Naive thymus-derived CD8-positive, alpha-beta T cell (primary cell): ENCODE measurements at places on chromosomes 6 and 20.

- no peak for DNase-seq
These were observed 529.5 kb downstream of the PRKN start for GRCh38 chr6:162198076-162198475.

- no peak for DNase-seq
These were observed 34.0 kb downstream of the ELOVL4 start for GRCh38 chr6:79913369-79913768.

- DNase-seq, result no peak
These were observed 28.9 kb upstream of the SMIM29 start for GRCh38 chr6:34277763-34278112.

GRCh38 chr6:6811128-6812009, 222.8 kb downstream of the LY86 start:
- DNase-seq, result no peak

- DNase-seq, result no peak
These were observed 858 bp downstream of the RWDD1 start for GRCh38 chr6:116572162-116572561.

GRCh38 chr6:167210375-167211294, 52.9 kb upstream of the GPR31 start:
- no peak for DNase-seq

- DNase-seq, result no peak
These were observed 33.5 kb upstream of the MCM3 start for GRCh38 chr6:52317841-52318581.

DNA sequence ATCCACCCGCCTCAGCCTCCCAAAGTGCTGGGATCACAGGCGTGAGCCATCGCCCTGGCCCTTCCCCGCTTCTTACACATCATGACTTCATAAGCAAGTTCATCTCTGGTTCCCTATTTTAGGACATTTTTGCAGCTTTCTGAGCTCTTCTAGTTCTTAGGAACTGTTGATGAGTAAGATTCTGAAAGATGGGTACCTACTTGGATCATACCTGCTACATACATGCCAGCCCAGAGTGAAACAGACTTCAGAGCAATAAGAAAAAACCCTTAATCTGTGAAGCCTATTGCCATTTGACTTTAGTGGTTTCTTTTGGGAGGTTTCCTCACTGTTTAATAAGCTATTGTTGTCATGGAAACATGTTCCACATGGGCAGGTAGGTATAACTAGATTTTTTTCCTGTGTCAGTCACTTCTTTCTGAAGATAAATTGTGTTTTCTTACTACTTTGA, 27.9 kb upstream of the TMEM217 start:
- no peak for DNase-seq

DNA sequence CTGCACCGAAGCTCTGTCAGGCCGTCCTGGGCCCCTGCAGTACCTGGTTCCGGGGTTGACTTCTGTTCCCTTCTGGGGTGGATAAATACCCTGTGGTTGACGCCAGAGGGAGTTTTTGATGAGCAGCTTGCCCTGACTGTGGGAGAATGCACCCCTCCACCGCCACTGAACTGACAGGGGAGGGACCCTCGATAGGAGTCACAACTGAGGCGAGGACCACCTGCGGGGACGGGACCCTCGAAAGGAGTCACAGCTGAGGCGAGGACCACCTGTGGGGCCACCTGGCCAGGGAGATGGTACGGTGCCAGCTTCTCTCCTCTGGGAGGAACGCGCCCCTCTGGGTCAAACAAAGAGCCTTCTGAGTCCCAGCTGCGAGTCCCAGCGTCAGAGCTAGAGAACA, 100.1 kb upstream of the FRMD1 start:
- no peak for DNase-seq

DNA sequence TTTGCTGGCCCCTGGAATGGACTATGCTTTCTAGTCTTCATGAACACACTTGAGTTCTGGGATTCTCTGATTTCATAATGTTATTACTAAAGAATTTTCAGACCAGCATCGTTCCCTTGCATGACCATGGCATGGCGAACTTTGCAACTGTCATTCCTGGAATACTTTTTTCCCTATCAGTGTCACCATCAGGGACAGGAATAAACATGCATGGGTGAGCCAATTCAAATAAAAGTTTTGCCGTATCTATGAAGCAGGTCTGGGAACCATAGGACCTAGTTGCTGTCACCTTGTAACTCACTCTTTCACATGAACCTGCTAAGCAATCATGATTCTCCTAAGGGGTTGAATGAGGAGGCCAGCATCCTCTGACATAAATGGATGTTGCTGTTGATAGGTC, 68.2 kb upstream of the AGPAT4 start:
- DNase-seq, result no peak

GRCh38 chr6:167690931-167691330, 135.8 kb upstream of the AFDN start:
- DNase-seq, result no peak

- no peak for DNase-seq
These were observed 7.3 kb downstream of the TRDN start for GRCh38 chr6:123629258-123629941.

DNA sequence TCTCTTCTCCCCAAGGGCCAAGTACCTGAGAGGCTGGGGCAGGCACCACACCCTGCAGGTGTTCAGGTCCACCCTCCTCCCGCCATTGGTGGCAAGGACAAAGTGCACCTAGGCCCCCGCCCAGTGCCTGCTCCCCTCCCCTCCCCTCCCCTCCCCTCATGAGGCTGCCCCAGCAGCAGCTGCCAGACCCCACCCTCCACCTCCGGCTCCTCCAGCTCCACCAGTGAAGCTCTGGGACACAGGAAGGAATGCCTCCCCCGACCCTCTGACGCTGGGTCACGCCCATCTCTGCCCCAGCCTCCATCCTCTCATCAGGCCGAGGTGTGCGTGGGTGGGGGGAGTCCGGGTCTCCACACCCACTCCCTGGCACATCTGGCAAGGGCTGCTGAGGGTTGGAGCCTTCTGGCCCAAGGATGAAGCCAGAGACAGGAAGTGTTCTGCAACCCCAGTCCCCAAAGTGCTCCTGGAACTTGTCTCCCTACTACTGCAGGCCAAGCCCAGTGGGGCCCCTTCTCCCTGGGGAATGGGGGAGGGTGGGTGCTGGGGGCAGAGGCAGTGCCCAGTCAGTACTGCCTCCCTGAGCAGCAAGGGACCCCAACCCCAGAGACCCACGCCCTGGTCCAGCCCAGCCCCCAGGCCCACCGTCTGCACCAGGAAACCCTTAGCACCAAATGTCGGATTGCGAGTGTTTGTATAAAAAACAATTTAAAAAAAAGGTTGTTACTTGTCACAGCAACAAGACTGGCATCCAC, 1.6 kb upstream of the UCKL1 start:
- DNase-seq, result no peak

- no peak for DNase-seq
These were observed 12.4 kb upstream of the CCN5 start for GRCh38 chr20:44702776-44703175.

- DNase-seq, result no peak
These were observed 195.3 kb downstream of the GJA1 start for GRCh38 chr6:121630716-121631115.

- no peak for DNase-seq
These were observed 117.0 kb upstream of the OGFRL1 start for GRCh38 chr6:71171497-71172070.

- DNase-seq, result no peak
These were observed 93.7 kb upstream of the SCGN start for GRCh38 chr6:25558155-25558817.

DNA sequence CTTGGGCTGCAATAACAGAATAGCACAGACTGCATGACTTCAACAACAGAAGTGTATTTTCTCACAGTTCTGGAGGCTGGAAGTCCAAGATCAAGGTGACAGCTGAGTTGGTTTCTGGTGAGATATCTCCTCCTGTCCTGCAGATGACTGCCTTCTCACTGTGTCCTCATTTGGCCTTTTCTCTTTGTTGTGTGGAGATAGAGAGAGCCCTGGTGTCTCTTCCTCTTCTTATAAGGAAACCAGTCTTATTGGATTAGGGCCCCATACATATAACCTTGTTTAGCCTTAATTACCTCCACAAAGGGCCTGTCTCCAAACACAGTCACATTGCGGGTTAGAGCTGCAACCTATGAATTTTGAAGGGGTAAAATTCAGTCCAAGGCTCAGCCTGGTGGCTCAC, 57.0 kb upstream of the BMP6 start:
- DNase-seq, result no peak

DNA sequence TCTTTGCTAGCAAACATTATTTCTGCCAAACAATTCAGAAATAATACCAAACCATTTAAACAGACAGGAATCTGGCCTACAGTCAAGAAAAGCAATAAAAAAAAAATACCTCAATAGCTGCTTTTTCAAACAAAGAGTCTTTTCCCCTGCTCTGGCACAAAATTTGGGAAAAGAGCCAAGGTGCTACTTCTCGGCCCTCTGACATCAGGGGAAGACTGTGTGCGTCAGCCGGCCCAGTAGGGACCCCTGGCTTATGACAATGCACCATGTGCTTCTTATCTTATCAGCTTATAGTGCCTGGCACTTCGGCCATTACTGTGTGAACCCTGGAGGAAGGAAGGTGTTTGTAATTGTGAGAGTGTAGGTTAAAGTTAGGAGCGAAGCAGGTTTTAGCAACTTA, 89.4 kb downstream of the PDE10A start:
- DNase-seq, result no peak

DNA sequence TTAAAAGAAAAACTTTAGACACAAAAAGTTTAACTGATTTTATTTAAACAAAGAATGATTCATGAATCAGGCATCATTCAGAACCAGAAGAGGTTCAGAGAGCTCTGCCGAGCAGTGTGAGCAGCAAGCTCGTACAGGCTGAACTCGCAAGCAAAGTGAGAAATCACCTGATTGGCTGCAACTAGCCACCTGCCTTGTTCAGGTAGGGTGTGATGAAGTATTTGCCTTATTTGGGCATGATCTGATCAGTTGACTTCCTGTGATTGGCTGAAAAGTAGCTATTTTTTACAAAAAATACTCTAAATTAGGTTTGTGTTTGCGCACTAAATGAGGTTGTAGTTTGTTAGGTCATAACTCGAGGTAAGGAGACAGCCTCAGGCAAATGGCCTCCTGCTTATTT, 80.7 kb downstream of the HIVEP1 start:
- DNase-seq, result no peak

DNA sequence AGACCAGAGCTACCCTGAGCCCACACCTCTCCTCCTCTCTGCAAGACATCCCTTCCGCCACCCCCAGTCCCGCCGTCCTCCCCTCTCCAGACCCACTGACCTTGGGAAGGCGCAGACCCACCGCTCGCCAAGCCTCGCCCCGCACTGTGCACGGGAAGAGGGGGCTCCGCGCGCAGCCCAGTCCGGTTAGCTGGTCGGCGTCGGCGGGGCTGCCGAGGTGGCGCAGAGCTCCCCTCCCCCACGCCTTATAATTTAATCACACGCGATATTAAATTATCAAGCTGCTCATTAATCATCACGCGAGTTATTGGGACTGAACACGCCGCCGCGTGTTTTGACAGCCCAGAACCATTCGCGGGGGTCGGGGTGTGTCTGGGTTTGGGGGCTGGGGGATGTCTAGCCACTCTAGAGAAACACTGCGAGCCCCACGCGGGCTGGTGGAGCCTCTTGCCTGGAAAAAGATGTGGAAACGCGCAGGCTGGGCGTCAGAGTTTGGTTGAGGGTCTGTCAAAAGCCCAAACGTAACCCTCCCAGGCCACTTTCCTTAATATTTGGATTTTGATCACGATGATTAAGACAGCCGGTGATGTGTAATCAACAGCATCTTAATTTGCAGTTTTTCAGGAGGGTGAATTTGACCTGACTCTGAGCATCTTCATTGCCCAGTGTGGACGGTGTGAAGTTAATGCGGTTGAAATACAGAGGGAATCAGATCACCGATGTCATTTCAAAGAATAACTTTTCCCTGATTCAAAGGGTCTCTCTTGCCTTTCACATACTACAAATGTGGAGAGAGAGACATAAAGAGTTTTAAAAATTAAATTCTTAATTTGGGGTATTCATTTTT, at the start of gene LINC00237:
LINC00237 (minus strand) TSS at position 188 of the 847 bp plus-strand sequence.
- no peak for DNase-seq

DNA sequence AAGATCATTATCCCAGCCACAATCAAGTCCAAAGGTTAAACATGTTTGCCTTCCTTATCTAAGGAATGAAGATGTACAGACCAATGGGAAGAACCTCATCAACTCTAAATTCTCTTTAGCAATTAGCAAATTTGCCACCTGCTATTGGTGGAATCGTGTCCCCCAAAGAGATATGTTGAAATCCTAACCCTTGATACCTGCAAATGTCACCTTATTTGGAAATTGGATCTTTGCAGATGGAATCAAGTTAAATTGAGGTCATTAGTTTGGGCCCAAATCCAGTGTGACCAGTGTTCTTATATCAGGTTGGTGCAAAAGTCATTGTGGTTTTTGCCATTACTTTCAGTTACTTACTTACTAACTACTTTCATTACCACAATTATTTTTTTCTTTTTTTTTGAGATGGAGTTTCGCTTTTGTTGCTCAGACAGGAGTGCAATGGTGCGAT, 31.3 kb downstream of the KLHL31 start:
- DNase-seq, result no peak

DNA sequence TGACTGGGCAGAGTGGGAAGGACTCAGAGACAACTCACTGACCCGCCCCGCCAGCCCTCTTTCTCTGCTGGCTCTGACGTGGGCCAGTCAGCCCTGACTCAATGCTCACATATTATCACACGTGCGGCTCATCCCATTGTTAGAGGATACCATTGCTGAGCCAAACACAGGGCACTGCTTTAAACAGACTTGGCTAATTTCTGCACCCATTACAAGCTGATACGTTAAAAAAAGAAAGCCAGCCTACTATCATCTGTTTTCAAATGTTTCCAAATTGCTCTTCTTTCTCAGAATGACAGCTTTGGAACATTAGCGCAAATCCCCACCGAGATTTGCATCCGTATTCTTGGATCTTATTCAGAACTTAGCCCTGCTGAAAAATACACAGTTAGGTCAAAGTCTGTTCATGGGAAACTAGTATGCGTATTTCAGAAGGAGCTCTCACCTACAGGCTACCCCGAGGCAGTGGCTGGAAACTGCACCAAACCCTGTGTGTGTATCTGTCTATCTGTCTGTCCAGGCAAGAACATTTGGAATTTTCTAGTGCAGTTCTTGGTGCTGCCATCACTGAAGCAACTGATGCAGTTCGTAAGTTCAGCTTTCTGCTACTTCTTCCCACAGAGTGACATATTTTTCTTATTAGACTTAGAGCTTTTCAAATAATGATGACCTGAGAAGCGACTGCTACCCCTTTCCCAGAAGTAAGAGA, 32.8 kb downstream of the RAMACL start:
- DNase-seq, result no peak

- DNase-seq, result no peak
These were observed 11.4 kb upstream of the RAMACL start for GRCh38 chr6:166597711-166598440.

DNA sequence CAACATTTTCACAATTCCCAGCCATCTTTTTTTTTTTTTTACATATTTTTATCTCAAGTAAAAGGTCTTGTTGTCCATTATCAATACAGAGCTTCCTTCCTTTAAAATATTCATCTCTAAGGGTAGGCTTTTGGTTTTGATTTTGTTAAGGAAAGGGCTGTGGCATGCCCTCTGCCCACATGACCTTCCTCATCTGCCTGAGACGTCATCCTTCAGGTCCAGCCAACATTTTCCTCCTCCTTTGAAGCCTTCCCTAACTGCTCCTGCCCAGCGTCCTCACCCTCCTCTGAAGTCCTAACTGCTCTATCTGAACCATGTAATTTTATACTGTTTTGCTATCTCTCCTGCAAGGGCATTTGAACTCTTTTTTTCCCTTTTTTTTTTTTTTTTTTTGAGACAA, 73.9 kb upstream of the TGM3 start:
- no peak for DNase-seq

- no peak for DNase-seq
These were observed 73.2 kb downstream of the VGLL2 start for GRCh38 chr6:117338567-117338966.

- DNase-seq, result no peak
These were observed 1507.1 kb upstream of the DEFB115 start for GRCh38 chr20:29750268-29750899.
